Stimulated activated CD4-positive, alpha-beta T cell treated with anti-CD3 and anti-CD28 coated beads, Interleukin-1b, Interleukin-23, amount 100 ng/mL, for 1 hour (primary cell): ENCODE measurements at places on chromosomes 7 and 10.

DNA sequence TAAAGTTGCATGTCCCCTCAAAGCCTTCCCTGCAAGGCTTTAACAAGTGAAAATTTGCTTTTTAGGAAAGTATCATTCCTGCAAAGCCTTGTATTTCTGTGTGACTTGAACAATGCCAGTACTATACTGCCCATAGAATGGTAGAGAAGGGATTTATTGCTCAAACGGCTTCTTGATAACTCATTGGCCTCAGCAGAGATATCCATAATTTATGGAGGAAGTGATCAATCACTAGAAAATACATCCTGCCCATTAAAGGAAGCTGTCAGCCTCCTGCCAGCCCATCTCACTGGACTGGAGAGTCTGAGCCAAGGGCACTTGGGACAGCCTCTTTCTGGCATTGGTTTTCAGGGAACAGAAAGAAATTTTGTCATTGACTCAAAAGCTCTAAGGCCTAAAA, 152.6 kb downstream of the XPNPEP1 start:
- DNase-seq = no peak

- no peak for DNase-seq
Observed at GRCh38 chr10:77409697-77410471, 227.7 kb downstream of the KCNMA1 start.

DNA sequence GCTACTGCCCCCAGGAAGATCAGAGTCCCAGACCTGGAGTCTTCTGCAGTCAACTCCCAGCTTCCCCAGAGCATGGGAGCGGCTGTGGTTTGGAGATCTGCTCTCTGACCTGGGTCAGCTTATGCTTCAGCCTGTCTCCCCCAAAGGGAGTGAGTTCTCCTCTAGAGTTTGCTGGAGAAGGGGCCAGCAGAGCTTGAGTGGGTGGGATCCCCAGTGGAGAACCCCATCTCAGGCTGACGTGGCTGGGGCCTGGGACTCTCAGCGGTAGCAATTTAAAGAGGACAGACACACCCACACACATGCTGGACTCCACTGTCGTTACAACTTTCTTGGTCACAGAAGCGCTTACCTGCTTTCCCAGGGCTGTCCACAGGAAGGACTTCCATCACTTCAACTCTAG, 6.3 kb downstream of the UNC5B start:
- DNase-seq = no peak

DNA sequence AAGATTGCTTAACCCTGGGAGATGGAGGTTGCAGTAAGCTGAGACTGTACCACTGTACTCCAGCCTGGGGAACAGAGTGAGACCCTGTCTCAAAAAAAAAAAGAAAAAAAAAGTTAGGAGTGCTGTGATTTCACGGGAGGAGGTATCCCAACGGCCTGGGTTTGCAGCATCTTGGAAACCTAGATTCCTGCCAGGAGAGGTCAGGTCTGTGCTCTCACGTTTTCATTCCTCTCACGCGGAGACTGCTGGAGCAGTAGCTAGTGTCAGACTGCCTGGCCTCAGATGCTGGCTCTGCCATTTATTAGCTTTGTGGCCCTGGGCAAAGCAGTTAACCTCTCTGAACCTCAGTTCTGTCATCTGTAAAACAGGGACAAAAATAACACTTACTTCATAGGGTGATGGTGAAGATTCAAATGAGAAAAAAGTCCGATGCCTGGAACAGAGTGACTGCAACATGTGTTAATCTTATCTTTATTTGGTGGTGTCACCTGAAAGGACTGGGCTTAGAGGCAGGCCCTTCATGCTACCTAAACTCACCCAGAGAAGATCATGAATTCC, 94.9 kb downstream of the GAD2 start:
- no peak for DNase-seq

GRCh38 chr7:123641901-123642300, 13.8 kb upstream of the LMOD2 start:
- DNase-seq = no peak

- DNase-seq = no peak
Observed at GRCh38 chr10:109104806-109105205, 818.5 kb downstream of the XPNPEP1 start.

- DNase-seq = no peak
Observed at GRCh38 chr10:52779541-52780390, 7.2 kb upstream of the MBL2 start.

- no peak for DNase-seq
Observed at GRCh38 chr10:7792541-7792940, 4.6 kb downstream of the ATP5F1C start.

GRCh38 chr7:129188372-129188891, at the start of gene SMO:
TSS of gene SMO (plus strand) at chr7:129188633. CDS start at chr7:129189152, 519 bp downstream.
- no peak for DNase-seq

GRCh38 chr10:61376908-61377368, 76.2 kb downstream of the TMEM26 start:
- DNase-seq = no peak

- no peak for DNase-seq
Observed at GRCh38 chr7:65800890-65801341, 72.0 kb upstream of the VKORC1L1 start.

- DNase-seq = no peak
Observed at GRCh38 chr10:34789966-34790506, 25.1 kb downstream of the PARD3 start.

DNA sequence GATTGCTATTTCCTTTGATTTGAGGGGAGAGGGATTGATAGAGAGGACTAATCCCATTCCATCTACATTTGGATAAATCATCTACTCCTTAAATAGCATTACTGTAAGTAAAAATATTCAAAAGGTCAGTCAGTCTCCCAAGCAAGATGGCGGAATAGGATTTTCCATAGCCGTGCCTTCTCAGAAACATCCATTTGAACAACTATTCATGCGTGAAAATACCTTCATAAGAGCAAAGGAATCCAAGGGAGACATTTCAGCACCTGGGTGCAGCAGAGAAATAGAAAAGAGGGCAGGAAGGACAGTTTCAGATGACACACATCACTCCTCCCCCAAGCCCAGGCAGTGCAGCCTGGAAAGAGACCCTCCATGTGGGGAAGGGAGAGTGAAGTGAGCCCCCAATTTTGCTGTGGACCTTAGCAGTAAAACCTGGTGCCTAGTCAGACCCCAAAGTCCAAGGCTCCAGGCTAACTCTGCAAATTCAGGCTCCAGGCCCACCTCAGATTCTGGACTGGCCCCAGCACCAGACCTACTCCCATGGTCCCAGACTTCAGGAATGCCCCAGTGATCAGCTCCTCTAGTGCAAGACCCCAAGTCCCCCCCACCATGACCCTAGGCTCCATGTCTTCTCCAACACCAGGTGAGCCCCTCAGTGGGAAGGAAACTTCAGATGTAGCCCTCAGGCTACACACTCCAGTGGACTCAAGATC, 104.3 kb upstream of the LANCL2 start:
- DNase-seq = no peak

DNA sequence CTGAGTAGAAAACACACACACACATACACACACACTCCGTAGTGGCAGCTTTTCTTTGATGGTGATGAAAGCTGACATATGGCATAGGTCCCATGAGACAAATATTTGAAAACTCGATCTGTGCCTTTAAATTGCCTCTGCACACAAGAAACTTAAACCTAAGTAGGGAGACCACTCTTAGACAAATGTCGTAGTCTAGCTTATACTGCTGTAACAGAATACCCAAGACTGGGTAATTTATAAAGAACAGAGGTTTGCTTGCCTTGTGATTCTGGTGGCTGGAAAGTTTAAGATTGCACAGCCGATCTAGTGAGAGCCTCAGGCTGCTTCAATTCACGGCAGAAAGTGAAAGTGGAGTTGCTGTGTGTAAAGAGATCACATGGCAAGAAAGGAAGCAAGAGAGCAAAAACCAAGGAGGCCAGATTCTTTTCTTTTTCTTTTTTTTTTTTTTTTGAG, 489.4 kb upstream of the SORCS1 start:
- no peak for DNase-seq

GRCh38 chr7:115637128-115637527, 393.4 kb downstream of the TFEC start:
- no peak for DNase-seq

DNA sequence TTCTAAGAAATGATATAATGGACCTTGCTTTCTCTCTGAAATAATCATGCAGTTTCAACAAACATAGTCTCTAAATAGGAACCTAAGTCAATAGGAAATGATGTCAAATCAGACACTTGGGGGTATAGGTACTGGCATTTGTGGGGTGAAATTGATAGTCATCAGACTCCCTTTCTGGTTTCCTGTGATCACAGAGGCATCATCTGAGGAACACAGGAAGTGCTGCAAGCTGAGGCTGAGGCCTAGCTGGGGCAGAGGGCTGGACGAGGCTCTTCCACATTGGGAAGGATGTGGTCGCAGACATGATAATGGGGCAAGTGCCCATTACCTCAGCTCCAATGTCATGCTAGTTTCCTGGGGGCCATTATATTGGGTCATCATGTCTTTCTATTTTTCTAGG, 33.5 kb upstream of the TARP start:
- no peak for DNase-seq

DNA sequence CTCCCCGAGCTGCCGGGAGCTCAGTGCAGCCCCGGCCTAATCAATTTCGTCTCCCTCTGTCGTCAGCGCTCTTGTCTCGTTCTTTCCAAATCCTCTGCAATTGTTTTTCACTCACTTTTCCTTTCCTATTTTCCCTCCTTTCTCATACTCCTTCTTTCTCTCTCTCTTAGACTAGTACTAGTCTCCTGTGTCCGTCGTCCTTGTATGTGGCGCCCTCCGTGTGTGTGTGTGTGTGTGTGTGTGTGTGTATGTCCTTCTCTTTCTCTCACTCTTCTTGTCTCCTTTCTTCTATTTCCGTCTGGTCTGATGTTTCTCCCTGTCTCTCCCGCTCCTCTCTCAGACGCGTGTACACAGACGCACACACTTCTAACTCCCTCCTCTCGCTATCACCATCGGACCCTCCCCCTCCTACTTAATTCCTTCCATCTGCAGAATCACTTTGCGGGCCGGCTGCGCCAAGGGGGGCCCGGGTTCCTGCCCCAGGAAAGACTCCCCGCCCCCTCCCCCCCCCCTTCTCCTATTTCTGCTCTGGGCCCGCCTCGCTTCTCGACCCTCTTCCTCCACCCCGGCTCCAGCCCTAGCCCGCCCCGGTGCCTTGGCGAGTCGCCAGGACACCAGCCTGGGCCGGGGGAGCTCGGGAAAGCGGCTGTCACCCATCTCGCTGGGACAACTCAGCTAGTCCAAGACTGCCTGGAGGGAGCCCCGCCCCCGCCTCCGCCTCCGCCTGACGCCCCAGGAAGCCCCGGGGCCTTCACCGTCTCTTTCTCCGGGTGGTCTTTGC, 743 bp upstream of the ZCCHC24 start:
- no peak for DNase-seq

GRCh38 chr10:21978191-21978862, 25.2 kb downstream of the DNAJC1 start:
- no peak for DNase-seq

GRCh38 chr7:131591687-131592319, 35.4 kb upstream of the PODXL start:
- no peak for DNase-seq

DNA sequence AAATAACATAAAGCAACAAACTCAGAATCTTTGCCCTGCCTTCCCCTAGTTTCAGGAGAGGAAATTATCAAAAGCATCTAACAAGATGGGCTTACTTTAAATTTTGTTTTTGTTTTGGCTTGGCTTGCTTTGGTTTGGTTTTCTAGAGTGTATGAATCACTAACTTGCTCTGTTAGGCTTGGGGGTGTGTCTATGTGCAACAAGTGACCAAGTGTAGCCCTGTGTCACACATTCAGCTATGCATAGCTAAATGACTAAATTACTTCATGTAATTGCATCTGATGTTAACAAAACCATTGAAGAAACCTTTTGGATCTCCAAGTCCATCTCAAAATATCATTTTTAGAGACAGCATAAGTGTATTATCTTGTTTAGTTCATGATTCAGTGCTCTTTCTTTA, 251.0 kb downstream of the TFEC start:
- DNase-seq = no peak

GRCh38 chr7:34225193-34225592, 319.9 kb downstream of the BMPER start:
- no peak for DNase-seq

- DNase-seq = no peak
Observed at GRCh38 chr10:44153918-44154670, 230.8 kb downstream of the CXCL12 start.

DNA sequence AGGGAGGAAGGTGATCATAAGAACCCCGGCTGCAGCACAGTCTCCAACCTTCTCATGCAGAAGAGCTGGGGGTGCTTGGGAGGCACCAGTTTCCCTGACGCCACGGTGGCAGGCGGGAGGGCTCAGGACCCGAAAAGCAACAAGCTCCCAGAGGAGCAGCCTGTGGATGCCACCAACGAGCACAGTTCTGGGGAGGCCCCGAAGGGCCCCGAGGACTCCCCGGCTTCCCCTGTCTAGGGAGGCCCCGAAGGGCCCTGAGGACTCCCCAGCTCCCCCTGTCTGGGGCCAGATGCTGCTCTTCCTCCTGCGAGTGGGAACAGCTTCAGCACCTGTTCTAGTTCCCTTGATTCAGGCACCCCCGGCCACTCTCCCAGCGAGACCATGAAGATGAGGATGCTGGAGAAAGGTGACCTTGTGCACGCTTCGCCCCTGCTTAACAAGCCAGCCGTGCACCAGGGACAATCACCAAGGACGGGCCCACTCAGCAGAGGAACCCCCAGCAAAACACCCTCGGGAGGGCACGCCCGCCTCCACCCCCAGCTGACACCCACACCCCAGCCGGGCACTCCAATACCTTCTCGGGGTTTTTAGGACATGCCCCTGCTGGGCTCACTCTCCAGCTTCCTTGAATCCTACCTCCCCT, 112.5 kb downstream of the PTPRN2 start:
- no peak for DNase-seq

- no peak for DNase-seq
Observed at GRCh38 chr10:110571093-110571743, 3.7 kb downstream of the SMC3 start.

GRCh38 chr10:115818012-115818411, 455.0 kb downstream of the GFRA1 start:
- no peak for DNase-seq

DNA sequence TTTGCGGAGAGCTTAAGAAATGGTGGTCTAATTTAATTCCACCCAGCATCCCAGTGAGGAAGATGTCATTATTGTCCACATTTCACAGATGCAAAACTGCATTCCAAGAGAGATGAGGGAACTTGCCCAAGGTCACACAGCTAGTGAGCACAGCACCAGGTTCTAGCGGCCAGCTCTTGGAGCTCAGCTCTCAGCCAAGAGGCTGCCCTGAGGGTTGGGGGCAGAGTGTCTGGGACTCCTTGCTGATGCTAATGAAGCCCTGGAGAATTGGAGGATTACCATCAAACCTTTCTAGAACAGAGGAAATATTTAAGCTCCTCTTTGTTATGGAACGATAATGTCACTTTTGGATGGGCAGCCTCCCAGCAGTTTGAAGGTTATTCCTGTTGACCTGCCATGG, 48.0 kb downstream of the PLPP4 start:
- DNase-seq = no peak

GRCh38 chr7:157280216-157280841, 56.5 kb upstream of the DNAJB6 start:
- DNase-seq = no peak

GRCh38 chr10:71253981-71254818, 41.8 kb downstream of the UNC5B start:
- no peak for DNase-seq

GRCh38 chr7:16929146-16929762, 47.5 kb upstream of the AGR3 start:
- DNase-seq = no peak
